ENCODE measurements at places on chromosomes 13 and 19.
A peak's percentile ranks its signal among the peaks of the same experiment; 100 is the strongest.

- peak; percentile 20 for DNase-seq
Measured at GRCh38 chr13:48749699-48750473, 96.2 kb downstream of the CYSLTR2 start.

DNA sequence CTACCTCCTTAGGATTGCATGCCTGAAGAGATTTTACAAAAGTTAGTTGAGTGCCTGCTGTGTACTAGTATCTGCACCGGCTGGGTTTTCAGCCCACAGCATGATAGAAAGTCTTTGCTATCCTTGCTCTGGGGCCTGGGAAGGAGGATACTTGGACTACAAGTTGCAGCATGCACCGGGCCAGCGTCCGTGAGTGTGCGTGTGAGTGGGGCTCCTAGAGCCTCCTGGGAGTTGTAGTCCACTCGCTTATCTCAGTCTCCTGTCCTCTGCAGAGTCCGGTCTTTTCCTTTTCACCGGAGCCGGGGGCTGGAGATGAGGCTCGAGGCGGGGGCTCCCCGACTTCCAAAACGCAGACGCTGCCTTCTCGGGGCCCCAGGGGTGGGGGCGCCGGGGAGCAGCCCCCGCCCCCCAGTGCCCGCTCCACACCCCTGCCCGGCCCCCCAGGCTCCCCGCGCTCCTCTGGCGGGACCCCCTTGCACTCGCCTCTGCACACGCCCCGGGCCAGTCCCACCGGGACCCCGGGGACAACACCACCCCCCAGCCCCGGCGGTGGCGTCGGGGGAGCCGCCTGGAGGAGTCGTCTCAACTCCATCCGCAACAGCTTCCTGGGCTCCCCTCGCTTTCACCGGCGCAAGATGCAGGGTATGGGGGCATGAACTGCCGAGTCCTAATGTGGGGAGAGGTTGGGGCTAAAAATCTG is 20.6 kb downstream of the BRSK1 start:
- DNase-seq = no peak

DNA sequence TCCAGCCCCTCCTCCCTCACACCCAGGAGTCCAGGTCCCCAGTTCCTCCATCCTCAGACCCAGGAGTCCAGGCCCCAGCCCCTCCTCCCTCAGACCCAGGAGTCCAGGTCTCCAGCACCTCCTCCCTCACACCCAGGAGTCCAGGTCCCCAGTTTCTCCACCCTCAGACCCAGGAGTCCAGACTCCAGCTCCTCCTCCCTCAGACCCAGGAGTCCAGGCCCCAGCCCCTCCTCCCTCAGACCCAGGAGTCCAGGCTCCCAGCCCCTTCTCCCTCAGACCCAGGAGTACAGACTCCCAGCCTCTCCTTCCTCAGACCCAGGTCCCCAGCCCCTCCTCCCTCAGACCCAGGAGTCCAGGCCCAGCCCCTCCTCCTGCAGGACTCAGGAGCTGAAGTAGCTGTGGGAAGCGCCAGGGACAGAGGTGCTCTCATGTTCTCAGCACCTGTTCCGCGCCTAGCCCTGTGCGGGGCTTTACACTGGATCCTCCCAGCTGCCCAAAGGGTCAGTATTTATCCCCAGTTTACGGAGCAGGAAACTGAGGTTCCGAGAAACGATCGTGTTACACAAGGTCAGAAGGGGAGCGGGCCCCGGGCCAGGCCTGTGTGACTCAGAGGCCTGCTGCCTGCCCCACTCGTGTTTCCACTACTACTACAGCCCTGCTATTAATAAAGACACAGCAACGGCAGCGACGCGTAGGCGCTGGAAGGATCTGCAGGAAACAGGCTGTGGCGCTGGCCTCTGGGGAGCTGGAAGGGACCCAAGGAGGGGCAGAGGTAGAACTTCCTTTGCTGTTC is 1.7 kb upstream of the SBK3 start:
- DNase-seq = no peak

DNA sequence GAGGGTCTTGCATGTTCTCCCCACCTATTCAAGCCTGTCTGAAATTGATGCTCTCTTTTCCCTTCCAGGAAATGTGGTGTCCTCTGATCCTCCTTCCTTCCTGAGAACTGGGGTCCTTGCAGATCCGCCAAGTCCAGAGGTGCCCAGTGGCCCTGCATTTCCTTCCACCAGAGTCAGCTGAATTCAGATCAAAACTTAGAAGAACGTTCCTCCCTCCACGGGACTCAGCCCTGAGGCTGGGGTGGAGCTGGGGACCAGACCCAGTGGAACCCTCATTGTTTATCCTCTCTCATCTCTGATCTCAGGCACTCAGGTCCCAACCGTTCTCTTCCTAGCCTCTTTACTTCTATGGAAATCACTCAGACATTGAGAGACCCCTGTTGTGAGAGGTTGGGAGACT is 477.3 kb downstream of the TSHZ3 start:
- DNase-seq = no peak

GRCh38 chr19:54661846-54662481 is 821 bp upstream of the LILRB4 start:
- DNase-seq = no peak

DNA sequence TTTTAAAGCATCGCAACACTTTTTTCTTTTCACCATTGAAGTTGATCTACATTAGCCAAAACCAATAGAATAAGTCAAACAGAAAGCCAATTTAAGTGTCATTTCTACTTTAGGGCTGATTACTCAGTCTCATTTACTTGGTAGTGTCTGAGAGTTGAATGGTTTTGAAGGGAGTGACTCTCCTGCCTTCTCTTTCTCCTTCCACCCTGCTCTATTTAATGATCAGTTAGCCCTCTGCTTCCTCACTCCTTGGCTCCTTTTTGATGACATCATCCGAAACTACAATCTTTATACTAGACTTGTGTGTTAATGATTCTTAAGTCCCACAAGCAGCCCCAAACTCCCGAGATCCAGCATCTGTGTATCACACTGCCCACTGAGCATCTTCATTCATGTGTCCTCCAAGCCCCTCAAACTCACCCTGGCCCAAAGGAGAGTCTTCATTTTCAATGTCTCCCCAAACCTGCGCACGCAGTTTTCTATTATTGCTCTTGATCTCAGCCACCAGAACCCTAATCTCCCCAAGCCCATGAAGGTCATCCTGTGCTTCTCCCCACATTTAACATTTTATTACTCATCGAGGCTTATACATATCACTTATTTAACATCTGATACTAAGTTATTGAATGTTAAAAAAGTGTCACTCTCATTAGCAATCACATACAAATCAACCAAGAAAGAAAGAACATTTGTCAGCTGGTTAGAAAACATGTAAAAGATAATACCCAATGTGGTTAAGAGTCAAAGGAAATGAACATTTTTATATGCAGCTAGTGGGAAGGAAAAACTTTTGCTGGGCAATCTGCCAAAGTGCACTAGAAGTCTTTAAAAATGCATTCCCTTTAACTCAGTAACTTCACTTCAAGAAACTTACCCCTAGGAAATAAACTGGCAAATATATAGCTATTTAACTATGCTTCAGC is 32.2 kb upstream of the ARGLU1 start:
- no peak for DNase-seq

- no peak for DNase-seq
Measured at GRCh38 chr13:76198568-76199163, 562.5 kb downstream of the LMO7 start.

DNA sequence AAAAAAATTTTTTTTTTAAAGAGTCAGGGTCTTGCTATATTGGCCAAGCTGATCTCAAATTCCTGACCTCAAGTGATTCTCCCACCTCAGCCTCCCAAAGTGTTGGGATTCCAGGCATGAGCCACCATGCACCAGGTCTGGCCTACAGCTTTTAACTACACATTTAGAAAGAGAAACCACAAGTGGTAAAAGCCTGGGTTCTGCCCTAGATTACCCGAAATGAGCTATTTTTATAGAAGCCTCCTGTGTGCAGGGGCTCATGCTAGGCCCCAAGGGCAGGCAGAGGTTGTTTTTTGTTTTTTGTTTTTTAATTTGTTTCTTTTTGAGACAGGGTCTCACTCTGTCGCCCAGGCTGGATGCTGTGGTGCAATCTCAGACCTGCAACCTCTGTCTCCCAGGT is 14.0 kb upstream of the MYADM start:
- DNase-seq = no peak

- DNase-seq = no peak
Measured at GRCh38 chr13:67950603-67951002, 720.5 kb upstream of the PCDH9 start.

DNA sequence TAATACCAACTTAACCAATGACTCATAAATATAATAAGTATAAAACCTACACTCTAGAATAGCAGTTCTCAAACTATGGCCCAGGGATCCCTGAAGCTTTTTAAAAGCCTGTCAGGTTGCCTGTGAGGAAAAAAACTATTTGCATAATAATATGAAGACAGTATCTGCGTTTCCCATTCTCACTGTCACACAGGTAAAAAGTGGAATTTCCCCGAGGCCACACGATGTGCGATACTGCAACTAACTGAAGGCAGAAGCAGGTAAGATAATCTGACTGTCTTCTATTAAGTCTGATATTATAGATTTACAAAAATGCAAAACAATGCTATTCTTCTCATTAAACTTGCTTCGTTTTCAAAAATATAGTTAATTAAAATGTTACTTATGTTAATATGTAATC is 52.5 kb upstream of the EEF1AKMT1 start:
- DNase-seq = no peak

DNA sequence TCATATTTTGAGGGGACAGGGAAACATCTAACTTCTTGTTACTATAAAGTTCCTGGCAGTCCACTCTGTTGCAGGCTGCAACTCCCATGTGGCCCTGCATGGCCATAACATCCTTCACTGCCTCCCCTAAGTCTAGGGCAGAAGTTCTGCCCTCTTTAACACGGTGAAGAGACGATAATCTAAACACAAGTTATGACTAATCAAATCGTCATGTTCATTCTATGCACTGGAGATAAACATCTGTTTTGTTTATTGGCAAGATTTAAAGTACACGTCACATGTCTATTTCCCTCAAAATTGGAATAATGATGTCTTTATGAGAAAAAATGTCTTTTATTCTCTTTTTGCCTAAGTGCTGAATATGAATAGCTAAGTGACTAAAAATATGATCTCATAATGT is 1629.4 kb downstream of the PCDH9 start:
- no peak for DNase-seq

GRCh38 chr13:66068683-66069082 is 1161.5 kb downstream of the PCDH9 start:
- DNase-seq = no peak

DNA sequence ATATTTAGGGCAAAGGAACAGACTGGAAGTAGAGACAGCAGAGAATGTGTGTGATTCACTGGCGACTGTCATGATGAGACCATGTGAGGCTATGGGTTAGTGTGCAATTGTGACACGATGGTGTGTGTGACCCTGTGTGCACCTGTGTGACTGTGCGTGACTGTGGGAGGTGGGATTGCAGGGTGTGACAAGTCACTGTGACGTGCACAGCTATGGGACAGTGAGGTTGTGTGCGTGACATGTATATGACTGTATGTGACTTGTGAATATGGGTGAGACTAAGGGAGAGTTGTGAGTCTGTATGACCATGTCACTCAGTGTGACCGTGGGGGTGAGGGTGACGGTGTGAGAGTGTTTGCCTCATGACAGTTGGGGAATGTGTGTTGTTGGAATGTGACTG is 3.4 kb upstream of the GIPR start:
- DNase-seq = no peak

DNA sequence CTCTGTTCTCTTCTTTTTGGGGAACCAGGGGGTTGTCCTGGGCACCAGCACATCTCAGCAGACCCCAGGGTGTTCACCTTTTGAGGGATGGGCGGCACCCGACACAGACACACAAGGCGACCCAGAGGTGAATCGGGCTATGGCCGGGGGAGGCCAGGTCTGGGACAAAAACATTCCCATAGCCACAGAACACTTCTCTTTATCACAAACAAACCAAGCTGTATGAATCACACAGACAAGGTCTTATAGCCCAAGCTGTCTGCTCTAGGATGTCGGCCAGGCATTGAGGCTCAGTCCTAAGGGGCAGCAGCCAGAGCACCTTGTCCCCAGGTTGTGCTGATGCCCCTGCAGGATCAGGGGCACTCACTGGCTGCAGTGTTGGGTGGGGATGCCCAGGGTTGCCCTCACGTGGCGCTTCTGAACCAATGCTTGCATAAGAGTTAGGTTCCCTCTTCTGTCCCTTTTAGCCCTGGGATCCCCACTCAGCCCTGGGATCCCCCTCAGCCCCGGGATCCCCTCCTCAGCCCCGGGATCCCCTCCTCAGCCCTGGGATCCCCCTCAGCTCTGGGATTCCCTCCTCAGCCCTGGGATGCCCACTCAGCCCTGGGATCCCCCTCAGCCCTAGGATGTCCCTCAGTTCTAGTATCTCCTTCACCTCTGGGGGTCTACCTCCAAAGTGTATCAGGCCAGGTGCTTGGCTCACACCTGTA is 26.9 kb downstream of the MAU2 start:
- DNase-seq = no peak

DNA sequence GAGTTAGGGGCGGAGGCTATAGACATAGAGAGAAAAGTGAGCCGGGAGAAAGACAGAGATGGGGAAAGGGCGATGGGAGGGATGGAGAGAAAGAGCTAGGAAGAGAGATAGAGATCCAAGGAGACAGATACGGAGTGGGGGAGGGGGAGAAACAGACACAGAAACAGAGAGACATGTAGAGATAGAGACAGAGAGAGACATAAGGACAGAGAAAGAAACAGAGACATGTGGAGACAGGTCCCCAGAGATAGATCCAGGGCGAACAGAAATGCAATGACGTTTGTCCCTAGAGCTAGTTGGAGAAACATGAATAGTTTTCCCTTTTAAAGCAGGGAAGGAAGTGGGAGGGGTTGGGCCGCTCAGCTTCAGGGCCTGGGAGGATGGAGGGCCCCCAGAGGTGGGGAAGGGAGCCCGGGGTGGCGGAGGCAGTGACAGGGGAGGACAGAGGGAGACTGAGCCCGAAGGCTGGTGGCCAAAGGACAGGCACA is 4.6 kb downstream of the PPP1R14A start:
- DNase-seq = no peak

- no peak for DNase-seq
Measured at GRCh38 chr19:47310819-47311218, 1.2 kb downstream of the C5AR1 start.

DNA sequence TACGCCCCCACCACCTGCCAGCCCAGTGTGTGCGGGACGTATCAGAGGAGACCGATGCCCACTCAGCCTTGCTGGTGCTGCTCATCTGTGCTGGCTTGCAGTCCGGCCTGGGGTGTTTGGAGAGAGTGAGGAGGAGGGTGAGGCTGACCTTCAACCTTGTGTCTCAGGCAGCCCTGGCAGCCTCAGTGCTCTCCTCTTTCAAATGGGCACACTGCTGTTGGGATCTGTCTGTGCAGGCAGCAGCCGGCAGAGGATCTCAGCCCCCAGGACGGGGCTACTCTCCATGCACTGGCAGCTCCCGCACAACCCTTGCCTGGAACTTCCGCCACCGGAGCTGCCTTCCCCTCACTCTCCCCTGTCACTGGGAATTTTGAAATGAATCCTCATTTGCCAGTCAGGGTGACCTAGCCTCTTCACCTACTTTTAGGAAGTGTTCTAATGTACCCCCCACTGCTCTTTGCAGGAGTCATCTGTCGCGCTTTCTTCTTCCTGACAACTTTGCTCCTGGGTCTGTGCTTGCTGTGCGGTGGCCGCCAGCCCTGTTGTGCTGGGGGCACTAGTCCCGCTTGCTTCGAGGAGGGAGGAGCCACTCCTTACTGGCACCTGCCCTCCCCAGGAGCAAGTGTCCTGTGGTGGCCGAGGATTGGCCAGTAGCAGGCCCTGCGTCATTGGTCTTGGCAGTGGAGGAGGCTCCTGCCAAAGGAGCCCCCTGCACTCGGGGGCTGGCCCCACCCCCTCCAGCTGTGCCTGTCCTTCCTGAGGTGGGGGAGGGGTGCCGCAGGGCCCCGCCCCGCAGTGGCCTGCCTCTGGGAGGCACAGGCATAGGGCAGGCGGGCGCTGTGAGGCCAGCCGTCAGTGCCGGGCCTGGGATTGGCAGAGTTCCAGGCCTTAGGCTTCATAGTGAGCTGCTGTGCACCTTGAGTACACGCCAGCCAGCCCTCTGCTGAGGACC is 53.4 kb downstream of the TSSK6 start:
- no peak for DNase-seq

Data from stimulated activated CD8-positive, alpha-beta memory T cell treated with anti-CD3 and anti-CD28 coated beads, Interleukin-4, amount 100 ng/mL, for 1 hour (primary cell).